ENCODE measurements at places on chromosomes 3 and 15.

- H3K27ac ChIP-seq, result no peak overlapping the region
- H3K27me3 ChIP-seq, result peaks cover 44% of the 10 kb centered on the region
- no peak overlapping the region for H3K4me3 ChIP-seq
- no peaks in the 10 kb centered on the region for H3K4me1 ChIP-seq
- peaks cover 4% of the 10 kb centered on the region for H3K36me3 ChIP-seq
Observed at GRCh38 chr3:180595559-180595935, 6.4 kb upstream of the TTC14 start.

GRCh38 chr3:196122021-196122687 lies 40.3 kb upstream of the TFRC start:
- H3K27me3 ChIP-seq, result no peaks in the 10 kb centered on the region
- H3K4me1 ChIP-seq, result peaks cover 38% of the 10 kb centered on the region
- no peaks in the 10 kb centered on the region for H3K36me3 ChIP-seq
- no peak overlapping the region for H3K4me3 ChIP-seq
- DNase-seq, result no peak

DNA sequence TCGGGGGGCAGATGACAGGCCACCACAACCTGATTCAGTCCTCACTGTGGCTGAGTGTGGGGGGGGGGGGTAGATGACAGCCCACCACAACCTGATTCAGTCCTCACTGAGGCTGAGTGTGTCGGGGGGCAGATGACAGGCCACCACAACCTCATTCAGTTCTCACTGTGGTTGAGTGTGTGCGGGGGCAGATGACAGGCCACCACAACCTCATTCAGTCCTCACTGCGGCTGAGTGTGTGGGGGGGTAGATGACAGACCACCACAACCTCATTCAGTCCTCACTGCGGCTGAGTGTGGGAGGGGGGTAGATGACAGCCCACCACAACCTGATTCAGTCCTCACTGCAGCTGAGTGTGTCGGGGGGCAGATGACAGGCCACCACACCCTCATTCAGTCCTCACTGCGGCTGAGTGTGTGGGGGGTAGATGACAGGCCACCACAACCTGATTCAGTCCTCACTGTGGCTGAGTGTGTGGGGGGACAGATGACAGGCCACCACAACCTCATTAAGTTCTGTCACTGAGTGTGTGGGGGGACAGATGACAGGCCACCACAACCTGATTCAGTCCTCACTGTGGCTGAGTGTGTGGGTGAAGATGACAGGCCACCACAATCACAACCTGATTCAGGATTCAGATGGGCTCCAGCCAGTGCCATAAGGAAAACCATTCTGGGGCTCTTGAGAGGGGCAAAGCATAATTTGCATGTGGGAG lies 16.9 kb downstream of the ZNF717 start:
- H3K36me3 ChIP-seq, result peaks cover 84% of the 10 kb centered on the region
- H3K27me3 ChIP-seq, result no peaks in the 10 kb centered on the region
- H3K4me1 ChIP-seq, result peaks cover 2% of the 10 kb centered on the region
- no peak overlapping the region for H3K27ac ChIP-seq
- H3K4me3 ChIP-seq, result no peak overlapping the region

GRCh38 chr3:172929451-172929850 lies 178.9 kb downstream of the ECT2 start:
- DNase-seq, result no peak
- no peak overlapping the region for H3K27ac ChIP-seq
- no peaks in the 10 kb centered on the region for H3K4me1 ChIP-seq
- H3K4me3 ChIP-seq, result no peak overlapping the region
- no peaks in the 10 kb centered on the region for H3K27me3 ChIP-seq

GRCh38 chr3:85591451-85591850 lies 632.7 kb downstream of the CADM2 start:
- H3K4me1 ChIP-seq, result no peaks in the 10 kb centered on the region
- no peak overlapping the region for H3K4me3 ChIP-seq
- no peak overlapping the region for H3K27ac ChIP-seq

DNA sequence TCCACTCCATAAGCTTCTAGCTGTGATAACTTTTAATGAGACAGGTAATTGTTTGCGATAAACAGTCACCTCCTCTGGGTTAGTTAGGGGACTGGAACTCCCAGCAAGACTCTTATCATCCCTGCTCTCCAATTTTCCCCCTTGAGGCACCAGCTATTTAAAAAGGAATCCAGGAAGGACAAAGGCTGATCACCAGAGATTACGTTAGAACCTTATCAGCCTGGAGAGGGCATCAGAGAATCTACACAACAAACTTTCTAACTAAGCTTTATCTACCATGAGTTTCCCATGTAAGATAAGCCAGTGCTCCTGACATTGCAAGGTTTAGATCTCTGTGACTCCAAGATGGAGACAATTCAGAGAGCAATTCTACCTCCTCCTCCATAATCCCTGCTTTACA lies 31.3 kb downstream of the GPR176 start:
- H3K4me1 ChIP-seq, result no peaks in the 10 kb centered on the region
- no peak overlapping the region for H3K4me3 ChIP-seq
- no peaks in the 10 kb centered on the region for H3K36me3 ChIP-seq
- DNase-seq, result no peak
- no peak overlapping the region for H3K27ac ChIP-seq
- no peaks in the 10 kb centered on the region for H3K27me3 ChIP-seq

DNA sequence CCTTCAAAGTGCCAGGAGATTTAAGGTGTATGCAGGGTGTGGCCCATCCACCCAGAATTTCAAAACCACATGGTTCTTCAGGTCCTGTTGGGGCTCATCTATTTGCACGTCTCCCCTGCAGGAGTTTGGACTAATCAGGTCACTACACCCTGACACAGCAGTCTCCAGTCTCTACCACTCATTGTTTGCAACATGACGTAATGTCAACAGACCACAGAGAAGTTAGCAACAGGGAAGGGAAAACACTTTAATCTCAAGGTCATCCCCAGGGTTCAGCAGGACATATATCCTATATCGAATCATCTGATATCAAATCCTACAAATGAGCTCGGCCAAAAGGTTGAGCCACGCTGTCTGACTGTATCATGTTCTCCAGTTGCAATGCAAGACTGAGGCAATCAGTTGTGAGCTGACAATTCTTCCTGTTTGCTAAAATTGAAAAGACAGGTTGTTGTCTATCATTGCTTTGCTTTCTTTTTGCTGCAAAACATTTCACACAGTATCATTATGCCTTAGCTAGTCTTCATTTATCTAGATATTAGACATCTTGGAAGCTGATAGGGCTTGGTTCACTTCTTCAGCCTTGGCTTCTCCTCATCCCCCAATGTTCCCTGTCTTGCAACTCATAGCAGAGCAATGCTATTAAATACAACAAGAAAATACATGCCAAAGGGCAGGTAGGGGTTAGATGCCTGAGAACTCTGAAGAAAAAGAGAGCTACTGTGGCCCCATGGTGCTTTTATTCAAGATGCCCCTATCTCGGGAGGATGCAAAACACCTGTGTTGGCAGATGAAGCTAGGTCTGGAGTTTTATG lies 13.4 kb upstream of the LEKR1 start:
- no peaks in the 10 kb centered on the region for H3K27me3 ChIP-seq
- no peak overlapping the region for H3K4me3 ChIP-seq
- H3K36me3 ChIP-seq, result peaks cover 18% of the 10 kb centered on the region
- H3K27ac ChIP-seq, result no peak overlapping the region
- H3K4me1 ChIP-seq, result peaks cover 26% of the 10 kb centered on the region

DNA sequence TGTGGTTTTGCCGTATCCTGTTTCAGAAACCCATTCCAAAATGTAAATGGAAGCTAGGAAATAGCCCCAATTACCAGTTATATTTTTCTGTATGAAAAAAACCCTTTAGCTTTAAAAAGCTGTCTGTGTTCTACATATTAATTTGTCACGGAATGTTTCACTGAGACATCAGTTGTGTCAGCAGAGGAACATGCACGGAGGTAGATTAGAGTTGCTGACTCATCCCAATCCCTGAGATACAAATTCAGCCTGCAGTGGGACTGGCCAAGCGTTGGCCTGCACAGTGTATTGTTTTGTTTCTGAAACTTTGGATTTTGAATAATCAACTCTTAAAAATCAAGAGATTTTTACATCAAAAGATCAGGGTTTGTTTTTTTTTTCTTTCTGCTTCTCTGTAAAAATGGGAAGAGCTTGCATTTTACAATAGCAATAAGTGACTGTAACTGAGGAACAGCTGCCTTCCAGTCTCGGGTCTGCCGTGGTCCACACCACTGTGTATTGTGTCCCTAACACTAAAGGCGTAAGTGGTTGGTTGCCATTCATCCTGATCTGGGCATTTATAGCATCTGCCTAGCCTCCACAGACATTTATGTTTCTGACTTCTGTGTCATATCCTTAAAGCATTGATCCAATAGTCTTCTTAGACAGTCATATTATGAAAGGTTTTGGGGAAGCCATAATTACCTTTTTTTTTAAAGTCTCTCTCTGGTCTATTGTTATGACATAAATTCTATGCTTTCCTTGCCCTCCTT lies 218.1 kb downstream of the ADAMTSL3 start:
- H3K36me3 ChIP-seq, result no peaks in the 10 kb centered on the region
- H3K27ac ChIP-seq, result no peak overlapping the region
- no peaks in the 10 kb centered on the region for H3K4me1 ChIP-seq
- H3K4me3 ChIP-seq, result no peak overlapping the region

DNA sequence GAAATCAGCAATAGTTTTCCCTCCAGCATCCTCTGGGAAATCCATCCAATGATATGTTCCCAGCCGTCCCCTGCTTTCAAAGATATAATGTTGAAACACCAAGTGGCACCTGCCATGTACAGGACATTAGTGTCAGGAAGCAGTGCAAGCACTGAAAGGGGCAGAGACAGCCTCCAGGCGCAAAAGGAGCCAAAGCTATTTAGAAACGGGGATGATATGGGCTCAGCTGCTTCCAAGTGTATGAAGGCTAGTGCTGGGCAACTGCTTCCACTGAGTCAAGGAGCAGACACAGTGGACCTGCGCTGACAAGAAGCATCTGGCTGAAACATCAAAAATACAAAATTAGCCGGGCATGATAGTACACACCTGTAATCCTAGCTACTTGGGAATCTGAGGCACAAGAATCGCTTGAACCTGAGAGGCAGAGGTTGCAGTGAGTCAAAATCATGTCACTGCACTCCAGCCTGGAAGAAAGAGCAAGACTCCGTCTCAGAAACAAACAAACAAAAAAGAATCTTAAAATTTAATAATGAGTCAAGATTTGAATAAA lies 119.7 kb downstream of the AQP9 start:
- H3K36me3 ChIP-seq, result no peaks in the 10 kb centered on the region
- no peak overlapping the region for H3K27ac ChIP-seq
- peaks cover 11% of the 10 kb centered on the region for H3K27me3 ChIP-seq
- no peak for DNase-seq
- no peaks in the 10 kb centered on the region for H3K4me1 ChIP-seq
- H3K4me3 ChIP-seq, result no peak overlapping the region

- H3K27me3 ChIP-seq, result peaks cover 10% of the 10 kb centered on the region
- H3K4me3 ChIP-seq, result no peak overlapping the region
- H3K36me3 ChIP-seq, result no peaks in the 10 kb centered on the region
- no peak for DNase-seq
Observed at GRCh38 chr3:169546368-169546767, 117.1 kb downstream of the MECOM start.

- DNase-seq, result no peak
- no peak overlapping the region for H3K27ac ChIP-seq
- H3K4me3 ChIP-seq, result no peak overlapping the region
- H3K27me3 ChIP-seq, result peaks cover 2% of the 10 kb centered on the region
Observed at GRCh38 chr3:39569095-39569494, 101.6 kb downstream of the MOBP start.

Measured in activated naive CD8-positive, alpha-beta T cell treated with anti-CD3 and anti-CD28 coated beads, Interleukin-2, amount 50 U/mL, for 24 hours (primary cell).